ENCODE measurements at places on chromosomes 2 and 18.

DNA sequence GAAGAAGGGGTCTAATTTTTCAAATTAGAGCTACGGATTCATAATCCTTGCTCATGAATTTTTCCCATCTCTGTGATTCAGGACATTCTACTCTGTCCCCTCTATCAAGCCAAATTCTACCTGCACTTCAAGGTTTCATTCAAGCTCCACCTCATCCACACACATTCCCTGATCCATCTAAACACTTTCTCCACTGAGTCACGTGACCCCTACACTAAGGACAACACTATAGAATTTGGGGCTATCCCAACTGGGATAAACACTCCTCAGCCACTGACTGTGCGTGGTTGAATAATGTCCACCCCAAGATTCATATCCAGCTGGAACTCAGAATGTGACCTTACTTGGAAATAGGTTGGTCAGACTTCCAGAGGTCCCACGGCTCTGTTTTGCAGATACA lies 159.9 kb upstream of the ACVR2A start:
- DNase-seq: no peak

- peak; percentile 90 for DNase-seq
Measured at GRCh38 chr2:237012577-237013267, 73.0 kb upstream of the COPS8 start.

DNA sequence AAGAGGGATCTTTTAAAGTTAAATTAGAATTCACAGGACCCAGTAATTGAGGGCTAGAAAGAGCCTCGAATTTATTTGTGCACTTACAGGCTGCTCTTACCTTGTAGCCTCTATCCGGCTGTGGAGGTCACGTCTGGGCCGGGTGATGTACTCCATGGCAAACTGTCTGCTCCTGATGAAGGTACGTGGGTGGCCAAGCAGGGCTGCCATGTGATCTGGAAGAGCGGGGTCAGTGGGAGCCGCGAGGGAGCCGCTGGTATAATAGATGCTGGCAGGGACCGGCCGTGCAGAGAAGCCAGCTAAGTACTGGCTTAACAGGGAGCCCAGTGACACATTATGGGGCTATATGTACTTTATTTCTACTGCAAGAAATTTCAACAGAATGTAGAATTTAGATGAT lies 59.2 kb downstream of the ADI1 start:
- DNase-seq: no peak

DNA sequence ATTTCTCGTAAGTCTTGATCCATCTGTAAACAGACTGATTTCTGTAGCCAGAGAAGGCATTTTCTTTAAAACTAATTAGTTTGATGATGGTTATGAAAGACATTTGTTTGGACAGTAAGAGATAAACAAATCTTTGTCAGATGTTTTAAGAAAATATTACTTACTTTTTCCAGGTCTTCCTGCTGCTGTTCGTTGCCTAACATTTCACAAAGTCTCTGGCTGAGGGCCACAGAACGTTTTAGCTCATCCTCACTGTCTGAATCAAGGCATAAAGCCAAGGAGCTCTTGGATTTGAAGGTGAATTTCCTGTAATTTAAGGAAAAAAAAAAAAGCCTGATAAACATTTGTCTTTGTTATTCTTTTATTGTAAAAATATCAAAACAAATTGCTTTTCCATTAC lies 57.8 kb downstream of the VIL1 start:
- DNase-seq: no peak

- DNase-seq: no peak
Measured at GRCh38 chr2:51638811-51639210, 606.9 kb upstream of the NRXN1 start.

- no peak for DNase-seq
Measured at GRCh38 chr2:218645126-218645525, 14.3 kb downstream of the ZNF142 start.

DNA sequence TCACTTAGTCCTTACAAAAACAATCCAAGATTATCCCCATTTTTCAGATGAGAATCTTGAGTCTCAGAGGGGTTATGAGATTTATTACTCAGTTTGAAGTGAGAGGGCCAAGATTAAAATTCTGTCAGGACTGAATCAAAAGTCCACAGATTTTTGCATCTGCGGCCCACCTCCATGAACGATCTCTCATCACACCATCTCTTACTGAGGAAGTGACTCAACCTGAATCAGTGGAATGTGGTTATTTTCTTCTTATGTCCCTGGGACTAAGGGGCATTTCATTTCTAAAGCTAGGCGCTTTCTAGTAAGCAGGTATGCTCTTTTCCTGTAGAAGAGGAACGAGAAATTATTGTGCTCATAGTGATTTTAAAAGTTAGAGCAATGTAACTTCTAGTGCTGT lies 360.3 kb upstream of the SPHKAP start:
- DNase-seq: peak; percentile 64

- DNase-seq: no peak
Measured at GRCh38 chr18:79526468-79527460, 131.0 kb downstream of the NFATC1 start.

DNA sequence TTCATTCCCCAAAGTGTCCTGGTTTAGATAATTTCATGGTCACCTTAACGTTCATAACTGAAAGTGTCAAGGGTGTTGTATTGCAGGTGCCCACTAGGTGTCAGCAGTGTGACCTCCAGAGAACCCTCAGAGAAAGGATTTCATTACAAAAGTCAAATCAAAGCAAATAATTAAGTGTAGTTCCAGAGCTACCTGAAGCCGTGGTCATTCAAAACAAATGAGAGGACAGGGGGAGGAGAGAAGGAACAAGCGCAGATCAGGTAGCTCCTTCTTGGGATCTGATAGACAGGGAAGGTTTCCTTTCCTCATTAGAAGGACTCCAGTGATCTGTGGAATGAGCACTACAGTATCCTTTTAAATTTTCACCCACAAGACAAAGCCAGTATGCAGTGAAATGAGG lies at the start of gene SLC9A4:
Gene SLC9A4, plus strand, starts transcription at position 207 of the 400 bp plus-strand sequence. CDS start 534 bp downstream, outside the sequence.
- DNase-seq: peak; percentile 16

DNA sequence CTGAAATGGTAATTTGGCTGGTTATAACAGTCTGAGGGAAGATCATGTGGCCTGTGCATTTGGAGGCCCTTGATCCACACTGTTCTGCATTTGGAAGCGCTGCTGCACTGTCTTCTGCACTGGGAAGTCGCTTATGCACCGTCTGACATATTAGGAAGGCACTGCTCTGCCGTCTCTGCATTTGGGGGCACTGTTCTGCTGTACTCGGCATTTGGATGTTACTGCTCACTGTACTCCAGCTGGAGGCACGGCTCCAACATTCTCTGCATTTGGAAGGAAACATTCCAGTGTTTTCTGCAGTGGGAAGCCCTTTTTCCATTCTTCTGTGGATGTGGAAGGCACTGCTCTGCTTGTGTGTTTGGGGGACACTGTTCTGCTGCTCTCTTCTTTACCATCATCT lies 9.6 kb upstream of the PROM2 start:
- no peak for DNase-seq

DNA sequence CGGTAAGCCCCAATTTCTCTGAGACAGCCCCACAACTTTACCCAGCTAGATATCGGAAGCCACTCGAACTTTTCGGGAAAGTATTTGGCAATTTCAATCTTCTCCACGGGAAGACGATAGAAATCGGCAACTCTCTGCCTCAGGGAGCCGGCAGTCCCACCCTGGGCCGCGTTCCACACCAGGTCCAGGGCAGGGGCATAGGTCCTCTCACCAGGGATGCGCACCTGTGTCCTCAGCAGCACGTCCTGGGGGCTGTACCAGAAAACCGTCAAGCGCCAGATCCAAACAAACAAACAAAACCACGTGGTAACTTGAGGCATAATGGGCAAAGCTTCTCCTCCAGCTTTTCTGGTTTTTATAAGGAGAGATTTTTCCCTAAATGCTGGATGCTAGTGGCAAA lies 80.9 kb downstream of the USP40 start:
- DNase-seq: no peak

All from NCI-H226 (cell line).